ENCODE measurements at places on chromosomes 4 and X.
A peak's percentile ranks its signal among the peaks of the same experiment; 100 is the strongest.

- DNase-seq, result no peak
These were observed 48.8 kb upstream of the GRPEL1 start for GRCh38 chr4:7116705-7117104.

DNA sequence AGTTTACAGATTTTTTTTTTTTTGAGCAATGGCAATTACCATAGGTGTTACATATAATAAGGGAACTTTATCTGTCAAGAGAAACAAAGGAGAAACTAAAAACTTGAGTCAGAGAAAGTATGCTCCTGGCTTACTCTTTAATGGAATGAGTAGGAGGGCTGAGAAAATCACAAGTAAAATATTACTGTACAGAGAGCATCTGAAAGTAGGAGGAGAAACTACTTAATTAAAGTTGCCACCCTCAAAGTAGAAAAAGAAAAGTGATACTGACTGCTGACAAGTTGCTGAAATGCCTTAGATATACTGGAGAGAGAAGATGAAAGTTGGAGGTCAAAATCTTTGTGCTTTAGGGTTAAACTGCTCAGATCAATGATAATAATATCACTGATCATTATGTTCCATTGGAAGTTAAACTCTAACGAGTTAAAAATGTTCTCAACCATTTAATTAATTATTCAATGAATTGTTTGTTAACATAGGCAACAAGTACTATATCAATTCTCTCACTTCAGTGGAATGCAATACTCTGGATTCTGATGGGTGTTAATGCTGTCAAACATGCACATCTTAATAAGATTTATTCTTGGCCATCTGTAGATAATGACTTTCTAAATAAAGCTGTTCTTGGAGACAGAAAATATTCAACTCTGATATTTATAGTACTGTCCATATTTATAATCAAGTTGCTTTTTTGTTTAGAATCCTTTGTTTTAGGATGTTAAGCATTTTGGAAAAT lies 61.2 kb upstream of the CAMK2D start:
- no peak for DNase-seq

DNA sequence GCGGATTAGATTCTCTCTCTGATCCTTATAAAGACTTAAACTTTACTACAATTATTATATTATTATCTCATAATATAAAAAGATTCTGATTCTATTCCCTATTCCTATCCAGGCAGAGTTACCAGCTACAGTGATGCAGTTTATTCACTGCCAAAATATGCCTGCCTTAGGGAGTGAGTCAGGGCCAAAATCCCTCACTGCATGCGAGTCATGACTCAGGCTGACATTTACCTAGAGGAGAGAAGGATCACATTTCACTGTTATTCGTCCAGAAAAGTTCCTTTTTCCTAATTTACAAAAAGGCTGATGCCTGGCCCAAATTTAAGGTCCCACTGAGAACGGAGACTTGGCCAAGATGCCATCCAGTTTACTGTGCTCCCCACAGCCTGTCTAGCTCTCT lies 168.5 kb upstream of the LDB2 start:
- DNase-seq, result peak; percentile 92

GRCh38 chr4:15665753-15666365 lies 10.7 kb upstream of the FBXL5 start:
- no peak for DNase-seq

GRCh38 chr4:102405821-102406401 lies 60.6 kb upstream of the SLC39A8 start:
- no peak for DNase-seq

DNA sequence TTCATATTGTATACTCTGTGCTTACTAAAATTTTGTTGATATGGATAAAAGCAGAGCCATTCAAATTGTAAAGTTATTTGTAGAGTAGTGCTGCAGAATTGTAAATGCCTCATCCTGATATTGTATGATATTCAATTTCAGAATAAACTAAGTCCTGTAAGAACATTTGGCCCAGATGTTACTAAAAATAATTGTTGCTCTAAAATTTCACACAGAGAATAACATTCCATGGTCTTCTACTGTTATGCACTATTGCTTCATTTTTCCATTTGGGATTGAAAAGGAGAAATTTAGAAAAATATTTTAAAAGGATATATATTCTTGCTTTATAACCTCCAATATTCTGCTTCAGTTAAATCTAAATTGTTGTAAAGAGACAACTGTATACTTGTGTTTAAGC lies 195.6 kb downstream of the LARP7 start:
- no peak for DNase-seq

GRCh38 chr4:35175487-35175886 lies 1068.8 kb downstream of the ARAP2 start:
- DNase-seq, result no peak

DNA sequence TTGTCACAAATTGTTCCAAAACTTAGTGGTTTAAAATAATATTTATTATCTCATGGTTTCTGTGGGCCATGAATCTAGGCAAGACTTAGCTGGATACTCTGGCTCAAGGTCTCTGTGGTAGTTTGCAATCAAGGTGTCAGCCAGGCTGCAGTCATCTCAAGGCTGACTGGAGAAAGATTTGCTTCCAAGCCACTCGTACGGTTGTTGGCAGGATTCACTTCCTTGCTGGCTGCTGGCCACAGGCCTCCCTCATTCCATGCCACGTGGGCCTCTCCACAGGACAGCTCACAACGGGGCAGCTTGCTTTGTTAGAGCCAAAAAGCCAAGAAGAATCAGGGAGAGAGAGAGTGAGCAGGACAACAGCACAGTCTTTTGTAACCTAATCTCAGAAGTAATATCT lies 101.4 kb downstream of the WWC2 start:
- no peak for DNase-seq

DNA sequence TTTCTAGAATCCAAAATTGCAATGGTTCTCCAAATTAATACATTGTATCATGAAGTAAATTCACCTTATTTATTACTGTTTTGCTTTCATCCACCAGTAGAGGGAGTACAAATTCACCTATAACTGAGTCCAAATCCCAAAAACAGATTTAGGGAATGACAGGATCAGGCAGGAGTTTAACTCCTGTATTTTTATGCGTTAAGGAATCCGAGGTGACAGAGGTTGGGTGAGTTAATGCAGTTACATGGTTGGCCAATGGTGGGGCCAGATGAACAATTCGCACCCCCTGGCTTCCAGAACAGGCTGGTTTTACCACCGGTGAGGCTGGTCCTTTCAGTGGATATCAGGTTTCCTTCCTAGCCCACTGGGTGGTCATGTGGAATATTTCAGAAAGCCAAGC lies 82.4 kb downstream of the MTNR1A start:
- no peak for DNase-seq

DNA sequence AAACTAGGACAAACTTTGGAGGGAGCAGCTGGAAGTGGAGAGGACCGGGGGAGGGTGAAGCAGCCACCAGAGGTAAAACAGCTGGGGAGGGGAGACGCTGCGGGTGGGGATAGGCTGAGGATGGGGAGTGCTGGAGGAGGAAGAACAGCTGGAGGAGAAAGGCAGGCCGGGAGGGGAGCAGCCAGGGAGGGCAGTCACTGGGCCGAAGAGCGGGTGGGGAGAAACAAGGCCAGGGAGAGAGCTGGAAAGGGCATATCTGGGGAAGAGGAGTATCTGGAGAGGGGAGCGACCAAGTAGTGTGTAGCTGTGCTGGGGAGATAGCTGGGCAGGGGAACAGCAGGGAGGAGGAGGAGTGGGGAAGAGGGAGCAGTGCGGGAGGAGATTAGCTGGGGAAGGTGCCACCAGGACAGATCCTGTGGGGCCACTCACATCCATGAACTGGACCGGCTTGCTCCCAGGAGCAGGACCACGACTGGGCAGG lies 2.7 kb downstream of the SLC38A5 start:
- no peak for DNase-seq

DNA sequence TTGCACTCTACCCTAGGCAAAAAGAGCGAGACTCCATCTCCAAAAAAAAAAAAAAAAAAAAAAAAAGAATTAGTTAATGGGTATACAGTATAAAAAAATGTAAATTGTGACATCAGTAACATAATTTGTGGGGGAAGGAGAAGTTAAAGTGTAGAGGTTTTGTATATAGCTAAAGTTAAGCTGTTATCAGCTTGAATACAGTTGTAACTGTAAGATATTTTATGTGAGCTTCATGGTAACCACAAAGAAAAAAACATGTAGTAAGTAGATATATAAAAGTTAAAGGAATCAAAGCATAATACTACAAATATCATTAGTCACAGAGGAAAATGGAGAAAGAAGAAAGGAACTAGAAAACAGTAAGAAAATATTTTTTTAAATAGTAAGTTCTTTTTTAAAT lies 53.2 kb upstream of the EPGN start:
- no peak for DNase-seq

DNA sequence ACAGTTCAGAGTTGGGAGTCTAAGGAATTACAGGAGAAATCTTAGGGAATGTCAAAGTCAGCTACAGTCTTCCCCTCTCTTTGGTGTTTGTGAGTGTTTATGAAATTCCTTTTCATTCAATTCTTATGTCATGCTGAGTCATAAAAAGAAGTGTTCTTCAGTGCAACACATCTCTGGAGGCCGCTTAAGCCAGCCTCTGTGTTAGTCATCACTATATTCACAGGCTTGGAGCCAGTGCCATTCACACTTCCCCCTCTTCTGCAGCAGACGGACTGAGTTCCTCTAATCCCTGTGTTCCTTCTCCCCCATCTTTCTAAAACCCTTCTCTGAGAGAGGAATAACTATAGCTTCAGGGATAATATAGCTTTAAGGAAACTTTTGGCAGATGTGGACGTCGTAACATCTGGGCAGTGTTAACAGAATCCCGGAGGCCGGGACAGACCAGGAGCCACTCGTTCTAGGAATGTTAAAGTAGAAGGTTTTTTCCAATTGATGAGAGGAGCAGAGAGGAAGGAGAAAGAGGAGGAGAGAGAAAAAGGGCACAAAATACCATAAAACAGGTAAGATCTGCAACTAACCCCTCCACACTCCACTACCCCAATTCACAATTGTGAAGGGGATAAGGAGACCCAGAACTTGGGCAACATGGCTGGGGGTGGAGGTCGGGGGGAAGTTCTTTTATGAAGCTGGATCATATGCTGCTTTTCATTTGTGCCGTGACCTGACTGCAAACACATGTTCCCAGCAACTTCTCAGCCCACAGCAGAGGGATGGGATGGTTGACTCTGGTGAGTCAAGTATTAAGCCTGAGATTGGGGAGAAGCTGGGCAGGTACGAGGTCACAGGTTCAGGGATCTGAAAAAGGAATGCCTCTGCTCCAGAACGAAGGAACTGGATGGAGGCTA lies at the start of gene SRPX2:
TSS of gene SRPX2 (plus strand) at position 244 of the 905 bp plus-strand sequence. CDS start 2,124 bp downstream, outside the sequence.
- peak; percentile 59 for DNase-seq

- no peak for DNase-seq
These were observed 2.2 kb downstream of the FTSJ1 start for GRCh38 chrX:48477960-48478755.

- DNase-seq, result no peak
These were observed 484.5 kb downstream of the IL1RAPL1 start for GRCh38 chrX:29071525-29072320.

- DNase-seq, result no peak
These were observed 50.7 kb upstream of the NOCT start for GRCh38 chr4:138964716-138965426.

- no peak for DNase-seq
These were observed 106.3 kb upstream of the CBR4 start for GRCh38 chr4:169116270-169116901.

- no peak for DNase-seq
These were observed 194.6 kb upstream of the FTHL17 start for GRCh38 chrX:31266203-31267076.

GRCh38 chrX:74370487-74370886 lies 50.8 kb upstream of the SLC16A2 start:
- DNase-seq, result no peak

GRCh38 chr4:62194342-62194741 lies 994.2 kb downstream of the ADGRL3 start:
- no peak for DNase-seq

GRCh38 chr4:52014903-52015302 lies 5.3 kb downstream of the LRRC66 start:
- no peak for DNase-seq

DNA sequence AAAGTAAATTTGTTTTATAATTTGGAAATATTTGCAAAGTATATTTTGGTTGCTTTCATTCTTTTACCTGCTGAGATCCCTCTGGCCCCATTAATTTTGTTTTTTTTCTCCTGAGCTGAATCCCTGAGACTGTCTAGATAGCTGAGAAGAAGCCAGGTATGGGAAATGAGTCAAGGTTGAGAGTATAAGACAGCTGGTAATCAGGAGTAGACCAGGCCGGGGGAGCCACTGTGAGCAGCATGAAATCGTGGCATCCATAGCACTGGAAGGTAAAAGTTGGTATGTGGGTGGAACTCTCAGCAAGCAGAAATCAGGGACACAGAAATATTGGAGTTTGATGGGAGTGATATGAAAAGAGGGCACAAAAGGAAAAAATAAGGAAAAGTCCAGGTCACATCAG lies 164.5 kb downstream of the FHIP1A start:
- no peak for DNase-seq

- DNase-seq, result no peak
These were observed 63.3 kb downstream of the GPAT3 start for GRCh38 chr4:83599183-83599582.

GRCh38 chr4:128810871-128811570 lies 1.5 kb downstream of the JADE1 start:
- peak; percentile 19 for DNase-seq

GRCh38 chr4:10082047-10082446 lies 34.6 kb downstream of the WDR1 start:
- no peak for DNase-seq

DNA sequence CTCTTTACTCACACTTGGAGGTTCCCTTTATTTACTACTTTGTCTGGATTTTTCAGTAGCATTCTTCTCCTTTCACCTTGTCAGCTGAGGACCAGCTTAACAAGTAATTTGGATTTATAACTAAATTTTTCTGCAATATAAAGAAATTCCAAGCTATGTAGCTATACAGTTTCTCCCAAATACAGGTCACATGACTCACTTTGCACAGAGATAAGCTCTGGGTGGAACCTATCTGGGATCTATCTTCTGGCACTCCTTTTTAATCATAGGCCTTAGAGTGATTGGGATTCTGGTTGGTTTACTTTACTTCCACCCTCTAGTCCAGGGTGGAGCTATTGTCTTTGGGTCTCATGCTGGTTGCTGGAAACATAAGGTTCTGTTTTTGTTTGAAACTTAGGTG lies 34.9 kb upstream of the STK26 start:
- DNase-seq, result no peak

DNA sequence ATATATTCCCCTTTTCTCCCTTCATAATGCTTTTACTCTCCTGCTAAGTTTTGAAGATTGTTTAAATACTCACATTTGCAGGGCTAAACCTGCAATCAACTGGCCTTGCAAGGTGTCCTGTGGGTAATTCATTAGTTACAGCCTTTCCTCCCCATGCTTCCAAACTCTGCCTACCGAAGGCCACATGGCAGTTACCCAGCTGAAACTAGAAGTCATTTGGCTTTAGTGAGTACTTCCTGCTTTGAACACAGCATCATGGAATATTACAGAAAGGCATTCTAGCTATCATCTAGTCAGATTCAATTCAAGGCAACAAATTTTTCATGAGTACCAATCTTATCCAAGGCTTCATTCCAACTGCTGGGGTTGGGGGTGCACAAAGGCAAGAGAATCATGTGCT lies 55.6 kb downstream of the SRPX start:
- DNase-seq, result no peak

DNA sequence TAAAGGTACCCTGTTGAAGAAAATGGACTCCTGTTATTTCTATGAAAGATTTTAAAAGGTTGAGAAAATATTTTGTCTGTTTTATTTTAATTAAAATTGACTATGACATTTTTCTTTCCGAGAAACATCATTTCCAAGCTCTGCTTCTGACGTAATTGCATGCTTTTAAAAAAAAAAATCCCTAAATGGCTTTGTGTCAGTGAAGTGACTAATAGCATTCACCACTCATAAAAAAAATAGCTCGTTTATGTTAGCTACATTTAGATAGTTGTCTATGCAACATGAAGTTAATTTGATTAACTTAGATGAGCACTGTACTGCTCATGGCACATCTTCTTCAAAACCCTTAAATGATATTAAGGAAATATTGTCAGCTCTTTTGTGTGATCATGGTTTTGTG lies 105.1 kb upstream of the KLHL13 start:
- peak; percentile 4 for DNase-seq
